ENCODE measurements at places on chromosomes 2 and 18. TPM values are rescaled to one million over a fixed set of nuclear protein-coding genes. Genes with fewer than 3 reads are reported as not detected.

DNA sequence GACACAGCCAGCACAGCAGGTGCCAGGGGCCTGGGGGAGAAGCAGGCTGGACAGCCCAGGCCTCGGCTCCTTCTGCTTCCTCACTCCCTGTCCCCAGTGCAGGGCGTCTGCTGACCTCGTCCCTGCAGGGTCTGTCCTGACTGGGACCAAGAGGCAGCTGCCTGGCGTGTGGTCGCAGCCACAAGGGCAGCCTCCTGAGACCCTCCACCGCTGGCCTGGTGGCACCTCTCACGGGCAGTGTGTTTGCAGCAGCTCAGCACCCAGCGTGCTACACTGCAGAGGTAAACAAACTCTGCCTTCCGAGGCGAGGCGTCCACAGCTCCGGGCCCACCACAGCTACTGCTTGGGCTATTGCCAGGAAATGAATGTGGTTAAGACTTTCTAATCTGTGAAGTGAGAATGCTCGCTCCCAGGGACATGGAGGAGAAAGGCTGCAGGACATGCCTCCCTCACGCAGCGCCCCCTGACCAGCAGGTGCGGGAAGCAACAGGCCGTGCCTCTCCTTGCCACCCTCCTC lies 46.1 kb upstream of the HPCAL1 start:
- no peaks in the 10 kb centered on the region for H3K4me1 ChIP-seq
- no peaks in the 10 kb centered on the region for H3K27me3 ChIP-seq
- H3K27ac ChIP-seq: no peak overlapping the region
- no peak for DNase-seq
- H3K4me3 ChIP-seq: no peak overlapping the region

GRCh38 chr2:47534179-47534919 lies 131.4 kb downstream of the MSH2 start:
- H3K4me3 ChIP-seq: no peak overlapping the region
- no peaks in the 10 kb centered on the region for H3K4me1 ChIP-seq
- DNase-seq: no peak
- H3K36me3 ChIP-seq: no peaks in the 10 kb centered on the region

GRCh38 chr2:127208313-127208712 lies 11.8 kb downstream of the CYP27C1 start:
- no peaks in the 10 kb centered on the region for H3K27me3 ChIP-seq
- H3K4me1 ChIP-seq: no peaks in the 10 kb centered on the region
- no peak overlapping the region for H3K4me3 ChIP-seq
- no peak for DNase-seq

DNA sequence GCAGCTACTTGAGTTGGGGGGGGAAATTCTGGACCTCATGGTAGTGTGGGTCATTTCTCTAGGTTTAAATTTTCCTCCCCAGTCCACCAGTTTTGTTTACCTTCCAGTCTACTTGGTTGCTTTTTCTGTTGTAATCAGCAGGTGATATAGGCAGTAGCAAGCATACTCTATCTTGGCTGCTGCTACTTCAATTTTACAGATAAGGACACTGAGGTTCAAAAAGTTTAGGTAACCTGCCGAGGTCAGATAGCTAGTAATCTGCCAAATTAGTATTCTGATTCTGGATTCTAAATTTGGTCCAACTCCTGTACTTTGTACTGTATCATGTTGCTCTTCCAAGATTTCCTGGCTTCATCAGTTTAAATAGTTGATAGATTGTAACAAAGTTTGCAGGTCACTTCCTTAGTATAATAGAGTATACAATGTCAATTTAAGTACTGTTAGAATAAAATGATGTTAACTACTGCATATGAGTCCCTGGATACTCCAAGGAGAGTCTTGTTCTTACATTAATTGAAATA lies 34.7 kb downstream of the ANTXR1 start:
- H3K27ac ChIP-seq: no peak overlapping the region
- no peaks in the 10 kb centered on the region for H3K36me3 ChIP-seq
- peaks cover 2% of the 10 kb centered on the region for H3K27me3 ChIP-seq

DNA sequence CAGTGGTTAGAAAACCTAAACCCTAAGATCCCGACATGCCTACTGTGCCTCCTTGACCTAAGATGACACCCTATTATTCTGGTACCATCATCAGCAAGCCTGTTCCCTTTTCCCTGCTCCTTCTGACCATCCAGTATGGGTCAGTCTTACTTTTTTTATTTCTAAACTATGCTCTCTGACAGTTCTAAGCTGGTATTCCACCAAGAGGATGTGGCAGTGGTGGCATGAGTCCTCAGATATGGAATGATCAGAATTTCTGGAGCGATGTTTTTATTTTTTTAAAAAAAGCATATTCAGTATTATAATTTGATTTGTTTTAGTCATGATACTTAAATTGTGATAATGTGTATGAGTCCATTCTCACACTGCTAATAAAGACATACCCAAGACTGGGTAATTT lies 145.9 kb upstream of the LHCGR start:
- H3K36me3 ChIP-seq: no peaks in the 10 kb centered on the region
- H3K4me1 ChIP-seq: no peaks in the 10 kb centered on the region
- H3K27ac ChIP-seq: no peak overlapping the region
- H3K27me3 ChIP-seq: no peaks in the 10 kb centered on the region
- DNase-seq: no peak

- no peak overlapping the region for H3K27ac ChIP-seq
- H3K36me3 ChIP-seq: no peaks in the 10 kb centered on the region
- no peaks in the 10 kb centered on the region for H3K27me3 ChIP-seq
- no peak overlapping the region for H3K4me3 ChIP-seq
Measured at GRCh38 chr2:235096447-235096846, 144.6 kb downstream of the SH3BP4 start.

- no peaks in the 10 kb centered on the region for H3K4me1 ChIP-seq
- no peak overlapping the region for H3K4me3 ChIP-seq
- H3K27ac ChIP-seq: no peak overlapping the region
Measured at GRCh38 chr2:127226520-127227263, 6.6 kb upstream of the CYP27C1 start.

Gene CCDC68
- total RNA-seq: not detected
